Testis (tissue), 5 donors: ENCODE measurements at places on chromosomes 12 and 14. TPM values are rescaled to one million over a fixed set of nuclear protein-coding genes. Genes with fewer than 3 reads are reported as not detected.
A peak's percentile ranks its signal among the peaks of the same experiment; 100 is the strongest.

GRCh38 chr12:111444314-111444924 is 38.7 kb downstream of the SH2B3 start:
- DNase-seq = no peak

GRCh38 chr12:18975933-18976332 is 153.6 kb upstream of the PLEKHA5 start:
- no peak for DNase-seq

- no peak for DNase-seq
These were observed 137.5 kb upstream of the CCND2 start for GRCh38 chr12:4135919-4136605.

DNA sequence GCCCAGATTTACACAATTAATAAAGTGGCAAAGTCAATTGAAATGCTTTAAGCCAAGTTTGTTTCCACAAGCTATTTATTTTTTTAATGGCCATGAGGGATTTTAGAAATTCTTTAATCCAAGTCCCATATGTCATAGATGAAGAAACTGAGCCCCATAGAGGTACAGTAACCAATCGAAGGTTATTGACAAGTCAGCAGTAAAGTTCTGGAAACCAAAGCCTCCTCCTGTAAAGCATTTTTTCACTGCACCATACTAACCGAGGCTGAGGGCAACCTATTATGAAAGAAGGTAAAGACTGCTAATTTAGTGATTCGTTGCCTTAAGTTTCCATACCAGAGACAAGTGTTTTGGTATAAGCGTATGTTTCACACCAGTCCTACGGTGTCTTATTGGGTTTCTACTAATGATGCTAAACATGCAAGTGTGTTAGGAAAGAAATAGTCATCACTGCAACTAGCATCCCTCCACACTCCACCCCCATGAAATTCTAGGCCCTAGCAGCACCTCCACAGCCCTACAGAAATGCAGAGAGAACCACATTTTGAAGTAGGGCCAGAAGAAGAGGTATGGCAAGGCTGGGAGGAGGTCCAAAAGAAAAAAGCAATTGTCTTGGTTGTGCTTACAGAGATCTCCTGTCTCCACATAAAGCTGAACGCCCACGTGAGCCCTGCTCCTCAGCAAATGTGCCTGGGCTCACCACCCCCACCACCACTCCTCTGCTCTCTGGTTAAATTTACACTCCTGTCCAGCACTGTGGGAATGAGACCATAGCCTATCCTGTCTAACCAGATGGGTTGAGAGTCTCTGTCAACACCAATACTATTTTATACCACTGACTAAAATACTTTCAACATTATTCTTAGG is 271.1 kb upstream of the G2E3 start:
- no peak for DNase-seq

DNA sequence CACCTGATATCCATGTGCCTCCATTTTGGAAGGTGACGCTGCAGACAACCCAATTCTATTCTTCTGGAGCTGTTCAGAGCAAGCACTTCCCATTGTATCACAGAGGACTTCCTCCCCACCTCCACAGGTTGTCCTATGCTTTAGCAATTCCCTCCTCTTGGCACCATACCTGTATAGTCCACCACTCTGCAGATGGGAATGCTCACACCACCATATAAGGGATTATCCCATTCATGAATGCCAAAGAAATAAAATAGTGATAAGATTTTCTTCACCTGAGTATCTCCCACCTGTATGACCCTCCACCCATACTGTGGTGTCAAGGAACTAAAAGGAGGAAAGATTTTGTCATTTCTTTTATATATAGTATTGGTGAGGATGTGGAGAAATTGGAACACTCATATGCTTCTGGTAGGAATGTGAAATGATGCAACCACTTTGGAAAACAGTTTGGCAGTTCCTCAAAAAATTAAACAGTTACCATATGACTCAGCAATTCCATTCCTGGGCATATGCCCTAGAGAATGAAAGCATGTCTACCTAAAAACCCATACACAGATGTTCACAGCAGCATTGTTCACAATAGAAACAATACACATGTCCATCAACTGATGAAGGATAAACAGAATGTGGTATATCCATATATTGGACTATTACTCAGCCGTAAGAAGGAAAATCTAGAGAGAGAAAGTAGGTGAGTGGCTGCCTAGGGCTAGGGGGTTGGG is 75.2 kb downstream of the FIGNL2 start:
- no peak for DNase-seq

DNA sequence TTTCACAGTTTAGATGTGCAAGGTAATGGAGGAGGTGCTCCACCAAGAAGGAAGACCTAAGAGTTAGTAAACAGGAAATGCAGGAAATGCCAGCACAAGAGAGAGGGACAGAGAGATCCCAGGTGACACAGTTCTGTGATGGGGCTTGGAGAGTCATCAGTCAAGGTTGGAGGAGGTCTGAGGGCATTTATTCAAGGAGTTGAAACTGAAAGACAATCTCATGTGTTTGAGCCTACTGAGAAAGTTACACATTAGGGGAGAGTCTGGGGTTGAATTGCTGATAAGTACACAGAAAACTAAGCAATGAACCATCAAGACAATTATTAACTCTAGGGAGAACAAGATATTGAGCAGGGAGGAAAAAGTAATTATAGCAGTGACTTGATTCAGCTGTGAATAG is 138.5 kb downstream of the ANO6 start:
- DNase-seq = no peak

GRCh38 chr14:36208690-36209278 is 32.3 kb upstream of the PTCSC3 start:
- DNase-seq = no peak

- DNase-seq = no peak
These were observed 279.9 kb downstream of the RPS29 start for GRCh38 chr14:49306152-49306751.

GRCh38 chr14:24270537-24271133 is 762 bp downstream of the RABGGTA start:
- no peak for DNase-seq

DNA sequence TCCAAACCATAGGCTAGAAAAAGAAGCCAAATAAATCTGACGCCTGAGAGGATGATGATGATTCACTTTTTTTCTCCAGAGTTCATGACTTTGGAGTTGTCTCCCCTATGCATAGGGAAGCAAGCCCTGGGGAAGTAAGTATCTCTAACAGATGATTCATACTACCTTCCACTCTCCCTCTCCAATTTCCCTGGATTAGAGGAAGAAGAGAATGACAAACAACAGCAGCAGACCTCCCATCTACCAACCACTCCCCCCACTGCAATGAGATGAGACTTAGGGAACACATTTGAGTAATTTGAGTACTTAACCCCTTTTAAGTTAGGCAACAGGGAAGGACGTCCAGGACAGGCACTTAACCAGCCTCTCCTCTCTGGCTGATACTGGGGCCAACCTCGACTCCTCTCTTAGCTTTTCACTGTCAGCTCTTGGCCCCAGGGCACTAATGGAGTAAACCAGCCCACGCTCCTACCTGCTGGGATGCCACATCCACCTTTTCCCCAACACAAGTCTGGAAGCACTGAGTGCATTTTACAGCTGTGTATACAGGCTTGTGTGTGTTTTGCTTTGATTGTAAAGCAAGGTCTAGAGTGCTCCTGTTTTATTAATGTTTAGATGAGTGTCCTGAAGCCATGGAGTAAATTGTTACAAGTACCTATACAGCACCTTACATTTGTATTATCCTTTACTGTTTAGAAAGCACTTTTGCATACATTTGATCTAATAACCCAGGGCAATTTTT is 180.7 kb downstream of the PHLDA1 start:
- DNase-seq = no peak

GRCh38 chr12:19453961-19454360 is 14.7 kb downstream of the AEBP2 start:
- no peak for DNase-seq

GRCh38 chr12:91662021-91662420 is 479.4 kb upstream of the DCN start:
- DNase-seq = no peak

GRCh38 chr14:21258889-21259787 is 10.1 kb downstream of the HNRNPC start:
- no peak for DNase-seq

GRCh38 chr14:90177539-90178189 is 78.7 kb upstream of the PSMC1 start:
- DNase-seq = no peak

DNA sequence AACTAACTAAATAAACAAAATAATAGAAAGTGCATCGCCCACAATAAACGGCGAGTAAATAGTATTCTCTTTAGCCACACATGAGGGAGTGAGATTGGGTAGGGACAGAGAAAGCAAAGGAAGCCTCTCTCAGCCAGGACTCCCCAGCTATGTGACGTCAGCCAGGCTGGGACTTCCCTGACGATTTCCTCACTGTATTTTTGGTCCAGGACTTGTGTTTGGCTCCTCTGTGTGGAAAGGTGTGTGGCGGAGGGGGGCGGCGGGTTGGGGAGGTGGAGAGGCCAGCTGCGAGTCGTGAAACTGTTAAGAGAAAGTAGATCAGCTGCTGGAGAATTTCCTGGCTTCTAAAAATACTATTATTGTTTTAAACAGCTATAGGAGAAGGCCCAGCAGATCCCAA is 1124.6 kb downstream of the AACS start:
- DNase-seq = no peak

GRCh38 chr14:94062344-94062940 is 18.6 kb downstream of the DDX24 start:
- peak; percentile 14 for DNase-seq

DNA sequence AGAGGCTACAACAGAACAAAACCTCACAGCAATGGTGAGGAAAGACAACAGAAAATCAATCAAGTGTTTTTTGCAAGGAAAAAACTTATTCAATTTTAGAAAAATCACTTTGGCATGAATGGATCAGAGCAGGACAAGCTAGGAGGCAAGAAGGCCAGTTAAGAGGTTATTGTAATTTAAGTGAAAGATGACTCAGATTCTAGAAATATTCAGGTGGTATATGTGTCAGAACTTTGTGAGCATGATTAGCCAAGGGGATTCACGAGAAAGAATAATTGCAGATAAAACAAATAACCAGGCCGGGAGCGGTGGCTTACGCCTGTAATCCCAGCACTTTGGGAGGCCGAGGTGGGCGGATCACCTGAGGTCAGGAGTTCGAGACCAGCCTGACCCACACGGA is 12.7 kb downstream of the GCH1 start:
- DNase-seq = no peak

DNA sequence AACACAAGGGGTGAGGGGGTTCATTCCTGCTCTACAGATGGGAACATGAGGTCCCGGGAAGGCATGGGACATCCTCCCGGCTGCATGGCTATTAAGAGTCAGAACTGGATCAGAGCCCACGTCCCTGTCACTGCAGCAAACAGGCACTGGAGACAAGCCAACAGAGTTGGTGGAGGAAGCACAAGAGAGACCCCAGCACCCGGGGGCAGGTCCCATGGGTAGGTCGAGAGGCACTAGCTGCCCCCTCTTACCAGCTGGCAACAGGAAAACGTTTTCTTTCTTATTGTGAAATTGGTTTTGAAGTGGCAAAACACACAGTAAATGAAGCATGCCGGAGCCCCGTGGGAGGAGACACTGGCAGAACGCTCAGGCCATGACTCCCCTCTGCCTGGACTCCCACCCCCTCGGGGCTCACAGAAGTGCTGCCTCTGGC is 43.6 kb downstream of the SYNE3 start:
- no peak for DNase-seq

DNA sequence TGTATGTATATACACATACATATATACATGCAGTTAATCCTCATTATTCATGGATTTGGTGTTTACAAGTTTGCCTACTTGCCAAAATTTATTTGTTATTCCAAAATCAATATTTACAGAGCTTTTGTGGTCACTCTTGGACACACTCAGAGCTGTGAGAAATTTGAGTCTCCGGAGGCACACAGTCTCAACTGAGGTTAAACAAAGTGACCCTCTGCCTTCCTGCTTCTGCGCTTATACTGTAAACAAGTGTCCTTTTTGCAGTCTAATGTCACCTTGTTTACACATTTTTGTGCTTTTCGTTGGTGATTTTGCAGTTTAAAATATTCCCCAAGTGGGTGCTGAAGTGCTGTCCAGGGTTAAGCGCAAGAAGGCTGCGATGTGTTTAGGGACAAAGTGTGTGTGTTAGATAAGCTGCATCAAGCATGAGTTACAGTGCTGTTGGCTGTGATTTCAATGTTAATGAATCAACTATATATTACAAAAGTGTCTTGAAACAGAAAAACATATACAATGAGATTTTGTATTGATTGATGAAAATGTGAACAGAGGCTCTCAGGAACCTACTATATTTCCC is 13.1 kb upstream of the LTA4H start:
- DNase-seq = no peak

IPO8 gene
- 27.4 TPM for total RNA-seq

TSPAN19 gene
- total RNA-seq = 2.4 TPM

BTG1 gene
- 37.0 TPM for total RNA-seq

EPYC gene
- total RNA-seq = not detected

NPAS3 gene
- 3.7 TPM for total RNA-seq

KRT82 gene
- total RNA-seq = not detected

NFATC4 gene
- total RNA-seq = 40.9 TPM

TCL1B gene
- total RNA-seq = 5.6 TPM

GOLGA3 gene
- total RNA-seq = 72.3 TPM

LRTM2 gene
- total RNA-seq = 0.39 TPM

SERPINA1 gene
- 2.2 TPM for total RNA-seq

ULK1 gene
- total RNA-seq = 53.5 TPM
